ENCODE measurements at places on chromosomes 2 and 18. TPM values are rescaled to one million over a fixed set of nuclear protein-coding genes. Genes with fewer than 3 reads are reported as not detected.

DNA sequence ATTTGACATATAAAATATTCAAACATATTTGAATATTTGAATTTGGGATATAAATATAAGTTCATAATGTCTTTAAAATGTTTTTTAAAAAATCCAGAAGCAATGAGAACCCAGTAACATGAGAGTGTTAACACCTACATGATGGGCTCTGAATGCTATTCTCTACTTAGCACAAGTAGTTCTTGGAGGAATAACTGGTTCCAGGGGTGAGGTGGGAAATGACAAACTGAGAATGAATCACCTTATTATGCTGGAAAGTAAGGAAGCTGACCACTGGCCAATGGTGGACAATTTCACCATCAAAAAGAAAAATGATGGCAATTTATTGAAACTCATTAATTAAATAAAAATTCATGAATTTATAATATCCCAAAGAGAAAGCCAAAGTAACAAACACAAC lies 79.6 kb upstream of the NABP1 start:
- no peak for DNase-seq

- DNase-seq: no peak
Observed at GRCh38 chr18:21203126-21203525, 38.9 kb upstream of the GREB1L start.

DNA sequence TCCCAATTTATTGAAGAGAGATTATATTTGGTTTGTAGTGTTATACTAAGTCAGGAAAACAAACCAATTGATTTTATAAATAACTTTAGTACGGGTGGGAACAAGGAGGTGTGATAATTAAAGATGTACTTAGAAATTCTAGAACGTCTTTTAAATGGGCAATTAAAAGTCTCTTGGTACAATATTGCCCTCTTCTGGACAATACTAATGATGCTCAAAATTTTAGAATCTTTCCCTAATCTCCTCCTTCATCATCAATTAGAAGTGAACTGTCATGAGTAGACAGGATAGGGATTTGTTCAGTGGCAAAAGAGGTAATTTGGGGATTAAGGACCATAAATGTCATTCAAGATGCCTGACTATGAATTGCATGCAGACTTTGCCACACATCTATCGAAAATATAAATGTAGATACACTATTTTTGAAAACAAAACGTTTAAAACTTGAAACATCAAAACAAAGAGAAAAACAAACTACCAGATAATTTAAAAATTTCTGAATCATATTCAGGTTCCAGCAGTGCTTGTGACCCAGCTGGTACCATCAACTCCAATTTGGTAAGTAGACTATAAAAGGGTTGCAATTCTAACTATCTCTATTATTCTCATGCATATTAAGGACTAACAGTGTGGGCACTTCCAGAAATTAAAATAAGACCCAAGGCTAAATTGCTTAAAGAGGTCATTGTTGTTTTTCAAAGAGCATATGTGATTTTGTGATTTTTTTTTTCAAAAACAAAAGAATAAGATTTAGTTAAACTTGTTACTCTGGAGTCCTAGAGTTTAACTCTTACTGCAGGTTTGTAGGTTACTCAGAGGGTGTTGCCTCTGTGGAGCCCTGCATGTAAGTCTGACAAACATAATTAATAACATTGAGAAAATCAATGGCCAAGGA lies 123.5 kb downstream of the LAMA3 start:
- no peak for DNase-seq

The KRTCAP3 gene
- total RNA-seq: 57.3 TPM

The RAB6C gene
- total RNA-seq: not detected

DNA sequence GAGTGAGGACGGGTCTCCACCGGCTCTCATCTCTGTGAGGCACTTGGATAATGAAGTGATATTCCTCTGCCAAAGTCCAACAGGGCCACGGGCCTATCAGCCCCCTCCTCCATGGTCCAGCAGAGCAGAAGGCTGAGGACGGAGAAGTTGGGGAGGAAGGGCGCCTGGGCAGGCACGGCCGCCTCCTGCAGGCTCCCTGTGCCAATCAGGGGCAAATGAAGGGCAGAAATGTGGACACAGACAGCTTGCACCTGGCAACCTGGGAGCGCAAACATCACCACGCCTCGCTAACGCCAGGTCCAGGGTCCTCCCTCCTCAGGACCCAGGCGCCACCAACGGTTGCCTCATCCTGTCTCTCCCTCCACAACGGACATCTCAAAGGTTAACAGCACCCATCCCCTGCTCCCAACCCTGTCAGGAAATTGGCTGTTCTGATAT lies 24.3 kb downstream of the SMAD7 start:
- DNase-seq: no peak

The IL18RAP gene
- total RNA-seq: not detected

DNA sequence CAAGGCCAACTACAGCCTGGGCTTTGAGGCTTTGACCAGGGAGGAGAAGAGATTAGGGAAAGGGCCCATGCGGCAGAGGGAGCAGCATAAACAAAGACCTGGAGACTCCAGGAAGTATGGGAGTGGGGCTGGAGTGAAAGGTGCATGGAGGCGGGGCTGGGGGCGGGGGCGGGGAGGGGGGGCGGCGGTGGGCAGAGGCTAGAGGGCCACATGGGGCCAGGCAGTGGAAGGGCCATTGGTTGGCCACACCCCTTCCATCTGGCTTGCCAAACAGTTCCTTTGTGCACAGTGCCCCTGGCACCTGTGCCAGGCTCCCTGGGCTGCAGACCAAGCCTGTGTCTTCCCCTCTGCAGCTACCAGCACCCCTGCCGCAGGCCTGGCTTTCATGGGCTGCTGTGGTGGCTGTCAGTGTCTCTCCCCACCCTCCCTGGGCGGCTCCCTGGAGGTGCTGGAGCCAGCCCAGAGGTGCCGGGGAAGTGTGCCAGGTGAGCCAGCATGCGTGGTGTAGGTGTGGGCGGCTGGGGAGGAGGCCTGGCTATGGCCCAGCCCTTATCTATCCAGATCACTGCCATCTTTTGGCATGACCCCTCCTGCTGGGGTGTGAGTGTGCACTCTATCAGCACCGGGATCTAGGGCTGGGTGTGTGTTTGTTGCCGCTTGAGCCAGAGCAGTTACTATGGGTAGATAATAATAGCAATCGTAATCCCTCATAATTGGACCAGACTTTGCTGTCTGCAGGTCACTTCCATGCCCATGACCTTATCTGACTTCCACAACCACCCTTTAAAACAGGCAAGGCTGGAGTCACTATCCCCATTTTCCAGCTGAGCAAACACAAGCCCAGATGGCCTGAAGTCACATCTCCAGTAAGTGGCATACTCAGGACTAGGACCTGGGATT lies 30.5 kb downstream of the DNMT3A start:
- DNase-seq: peak; percentile 86

DNA sequence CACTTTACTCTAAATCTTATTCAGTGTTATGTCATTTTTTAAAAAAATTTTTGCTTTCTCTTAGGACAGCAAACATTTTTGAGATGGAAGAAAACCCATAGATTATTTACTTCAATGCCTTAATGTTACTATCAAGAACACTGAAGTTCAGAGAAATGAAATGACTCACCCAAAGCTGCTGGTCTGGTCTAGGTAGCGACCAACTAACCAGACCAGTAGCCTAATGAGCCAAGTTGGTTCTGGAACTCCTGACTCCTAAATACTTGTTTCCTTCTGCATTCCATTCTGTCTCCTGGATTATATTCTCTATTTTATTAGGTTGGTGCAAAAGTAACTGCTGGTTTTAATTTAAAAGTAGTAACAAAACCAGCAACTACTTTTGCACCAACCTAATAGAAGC lies 35.4 kb downstream of the SLC8A1 start:
- no peak for DNase-seq

- DNase-seq: no peak
Observed at GRCh38 chr2:121287956-121288355, 3.0 kb upstream of the TFCP2L1 start.

- DNase-seq: peak; percentile 38
Observed at GRCh38 chr2:29295845-29296244, 180.6 kb downstream of the CLIP4 start.

- no peak for DNase-seq
Observed at GRCh38 chr18:68426731-68427315, 288.1 kb downstream of the TMX3 start.

- no peak for DNase-seq
Observed at GRCh38 chr18:6221602-6222014, 193.1 kb downstream of the L3MBTL4 start.

The NGEF gene
- 1.9 TPM for total RNA-seq

The DNAH7 gene
- total RNA-seq: 0.09 TPM

All from H9 (cell line).